ENCODE measurements at places on chromosomes 6 and 20. TPM values are rescaled to one million over a fixed set of nuclear protein-coding genes. Genes with fewer than 3 reads are reported as not detected.

The PBOV1 gene
- not detected for total RNA-seq

The NMBR gene
- total RNA-seq = not detected

The CCN5 gene
- total RNA-seq = 65.7 TPM

The HLA-DQA1 gene
- 3.2 TPM for total RNA-seq

Measured in adrenal gland (tissue), 19 donors.